GM12892 (cell line): ENCODE measurements at places on chromosomes 7 and 10.

DNA sequence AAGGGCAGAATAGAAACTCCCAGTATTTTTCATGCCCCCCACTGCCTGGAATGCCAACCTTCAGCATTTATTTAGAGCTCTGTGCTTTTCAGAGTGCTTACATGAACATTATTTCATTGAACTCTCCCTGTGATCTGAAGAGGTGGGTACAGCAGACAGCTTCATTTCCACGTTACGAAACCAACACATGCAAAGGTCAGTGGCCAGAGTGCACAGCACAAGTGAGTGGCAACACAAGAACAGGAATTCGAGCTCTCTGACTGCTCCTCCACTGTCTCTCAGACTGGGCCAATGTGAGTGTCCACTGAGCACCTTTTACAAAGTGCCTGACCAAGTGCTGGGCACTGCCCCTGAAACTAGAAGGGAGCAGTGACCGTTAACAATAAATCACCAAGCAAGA, 162.9 kb downstream of the GLI3 start:
- no peak for DNase-seq

DNA sequence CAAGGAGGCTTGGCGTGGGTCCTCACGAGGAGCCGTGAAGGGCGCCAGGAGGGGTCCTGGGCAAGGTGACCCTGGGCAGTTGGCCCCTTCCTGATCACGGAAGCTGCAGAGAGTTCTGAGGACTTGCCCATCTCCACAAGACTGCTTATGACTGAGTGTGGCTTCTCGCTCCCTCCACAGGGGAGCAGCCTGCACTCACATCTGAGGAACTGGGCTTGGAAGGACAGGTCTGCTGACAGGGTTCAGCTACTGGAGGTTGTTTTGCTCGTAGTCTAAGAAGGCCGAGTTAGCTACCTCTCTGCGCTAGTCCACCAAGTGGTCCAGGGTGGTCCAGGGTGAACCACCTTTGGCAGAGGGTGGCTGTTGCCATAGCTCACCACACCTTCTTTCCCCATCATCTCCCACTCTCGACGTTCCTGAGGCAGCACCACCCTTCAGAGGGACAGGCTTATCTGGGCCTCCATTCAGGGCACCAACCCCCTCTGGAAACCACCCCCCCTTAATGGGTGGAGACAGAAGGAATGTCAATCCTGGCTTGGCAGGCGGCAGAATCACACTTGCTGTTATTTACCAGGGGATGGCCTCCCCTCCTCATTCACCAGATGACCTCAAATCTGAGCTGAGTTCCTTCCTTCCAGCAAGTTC, 38.2 kb downstream of the FAM53B start:
- no peak for DNase-seq

DNA sequence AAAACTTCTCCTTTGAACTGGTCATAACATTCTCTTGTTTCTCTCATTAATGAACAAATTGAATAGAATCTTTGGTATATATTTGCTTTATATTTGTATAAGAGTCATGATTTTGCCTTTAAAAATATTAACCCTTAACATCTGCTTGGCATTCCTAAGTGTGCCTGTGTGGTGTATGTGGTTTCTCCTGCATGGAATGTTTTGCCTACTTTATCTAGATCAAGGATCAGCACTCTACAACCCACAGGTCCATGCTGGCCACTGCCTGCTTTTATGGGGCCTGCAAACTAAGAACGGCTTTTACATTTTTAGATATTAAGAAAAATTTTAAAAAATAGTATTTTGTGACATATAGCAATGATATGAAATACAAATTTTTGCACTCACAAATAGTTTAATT, 4.3 kb upstream of the LAMB4 start:
- DNase-seq, result no peak

DNA sequence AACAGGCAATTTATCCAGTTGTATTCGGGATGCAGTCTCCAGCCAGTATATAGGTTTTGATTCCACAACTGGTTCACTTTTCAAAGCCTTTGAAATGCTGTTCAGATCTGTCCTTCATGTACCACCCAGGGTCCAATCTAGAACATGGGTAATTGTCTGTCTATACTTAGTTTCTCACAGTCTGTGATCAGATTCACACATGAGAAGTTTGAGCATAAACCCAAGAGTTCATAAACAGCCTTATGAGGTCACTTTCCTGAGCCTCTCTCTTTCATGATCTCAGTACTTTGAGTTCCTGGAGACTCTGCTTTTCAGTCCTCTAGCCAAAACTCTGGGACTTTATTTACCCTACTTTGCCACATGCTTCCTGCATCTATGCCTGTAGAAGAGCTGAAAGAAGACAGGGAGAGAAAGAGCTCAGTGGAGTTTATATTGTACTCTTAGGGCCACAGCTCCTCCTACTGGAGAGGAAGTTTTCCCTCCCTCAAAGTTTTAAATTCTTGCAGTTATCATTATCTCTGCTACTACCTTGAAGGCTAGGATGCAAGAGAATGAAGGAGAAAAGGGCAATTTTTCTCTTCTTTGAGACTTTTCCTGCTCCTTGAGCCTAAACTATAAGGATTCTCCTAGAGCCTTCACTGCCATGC, 172.0 kb downstream of the ZEB1 start:
- no peak for DNase-seq

- DNase-seq, result no peak
These were observed 41.6 kb upstream of the FHIP2A start for GRCh38 chr10:114779803-114780576.

DNA sequence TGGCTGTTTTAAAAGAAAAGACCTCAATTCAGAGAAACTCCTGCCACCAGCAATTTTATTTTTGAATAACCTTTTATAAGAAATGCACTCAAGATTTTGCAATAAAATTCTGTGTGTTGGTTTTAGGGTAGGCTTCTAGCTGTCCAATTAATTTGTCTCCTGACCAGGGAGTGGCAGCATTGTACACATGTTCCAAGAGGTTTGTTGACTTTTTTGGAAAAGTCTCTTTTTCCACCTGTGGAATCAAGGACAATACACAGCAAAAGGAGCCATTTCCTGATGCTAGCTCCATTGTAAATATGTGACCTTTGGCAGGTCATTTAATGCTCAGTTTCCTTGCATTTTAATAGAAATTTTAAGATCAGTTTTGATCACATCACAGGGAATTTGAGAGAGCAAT, 1.8 kb downstream of the GIMAP5 start:
- no peak for DNase-seq

DNA sequence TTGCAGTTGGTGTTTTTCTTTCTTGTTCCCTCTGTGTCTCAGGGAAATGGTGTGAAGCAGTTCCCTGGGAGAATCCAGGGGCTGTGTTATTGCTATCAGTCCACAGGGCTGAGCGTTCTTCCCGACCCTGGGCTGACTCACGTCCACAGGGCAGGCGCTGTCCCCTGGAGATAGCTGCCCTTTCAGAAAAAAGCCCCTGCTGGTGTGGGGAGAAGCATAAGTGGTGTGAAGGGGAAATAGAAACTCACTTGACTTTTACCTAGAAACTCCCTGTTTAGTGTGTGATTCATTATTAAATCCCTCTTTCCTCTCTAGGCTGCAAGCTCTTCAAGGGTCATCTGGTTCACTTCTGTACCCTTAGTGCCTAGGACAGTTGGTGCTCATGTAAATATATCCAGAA, 63.3 kb upstream of the SMNDC1 start:
- no peak for DNase-seq

GRCh38 chr7:27890205-27890849, 150.4 kb downstream of the TAX1BP1 start:
- DNase-seq, result no peak
